ENCODE measurements at places on chromosomes 2 and 18.

DNA sequence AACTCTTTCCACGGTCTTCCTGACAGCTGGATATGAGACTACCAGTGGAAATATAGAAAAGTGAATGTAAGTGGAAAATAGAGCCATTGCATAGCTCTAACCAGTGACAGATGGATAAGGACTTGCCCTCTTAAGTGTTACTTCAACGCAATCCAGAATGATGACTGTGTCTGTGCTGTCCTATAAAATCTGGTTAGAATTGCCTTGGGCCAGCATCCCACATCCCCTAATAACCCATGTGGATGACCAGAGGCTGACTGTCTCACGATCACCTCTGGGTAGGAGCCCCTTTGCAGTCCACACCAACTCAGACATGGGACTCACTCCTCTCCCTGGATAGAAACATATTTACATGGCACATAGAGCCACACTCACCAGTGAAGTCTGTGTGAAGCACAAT is 186.6 kb downstream of the C1D start:
- DNase-seq: no peak

- no peak for DNase-seq
Observed at GRCh38 chr2:47617028-47617427, 165.9 kb upstream of the MSH6 start.

GRCh38 chr2:166067229-166067628 is 60.6 kb downstream of the SCN1A start:
- DNase-seq: no peak

GRCh38 chr18:63564561-63564960 is 22.4 kb downstream of the SERPINB12 start:
- DNase-seq: no peak

- no peak for DNase-seq
Observed at GRCh38 chr2:54416166-54416813, 39.8 kb upstream of the SPTBN1 start.

DNA sequence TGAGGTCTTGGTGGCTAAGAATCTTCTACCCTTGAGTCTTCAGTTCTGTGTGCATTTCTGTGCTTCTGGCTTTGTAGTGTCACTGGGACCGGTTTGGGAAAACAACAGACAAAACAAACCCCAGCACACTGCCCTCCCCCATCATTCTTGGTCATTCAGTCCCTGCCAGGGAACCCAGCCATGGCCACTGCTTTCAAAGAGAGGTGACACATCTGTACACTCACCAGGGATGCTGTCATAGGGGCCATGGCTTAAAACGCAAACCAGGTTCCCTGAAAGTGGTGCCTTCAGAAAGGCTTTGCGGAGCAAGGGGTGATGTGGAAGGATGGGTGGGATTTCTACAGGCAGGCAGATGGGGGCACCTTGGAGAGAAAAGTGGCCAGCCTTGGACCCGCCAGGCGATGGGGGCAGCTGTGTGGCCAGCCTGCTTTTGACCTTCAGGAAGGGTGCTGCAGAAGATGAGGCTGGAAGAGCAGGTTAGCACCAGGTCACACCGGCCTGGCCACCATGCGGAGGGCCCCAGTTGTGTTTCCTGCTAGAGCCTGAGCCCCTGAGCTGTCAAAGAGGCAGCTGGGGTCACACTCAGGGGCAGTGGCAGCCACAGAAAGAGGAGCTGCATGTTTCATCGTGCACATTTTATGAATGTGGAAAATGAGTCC is 101.3 kb downstream of the INHBB start:
- DNase-seq: no peak

- DNase-seq: peak; percentile 10
Observed at GRCh38 chr2:237662671-237663093, 35.3 kb downstream of the LRRFIP1 start.

DNA sequence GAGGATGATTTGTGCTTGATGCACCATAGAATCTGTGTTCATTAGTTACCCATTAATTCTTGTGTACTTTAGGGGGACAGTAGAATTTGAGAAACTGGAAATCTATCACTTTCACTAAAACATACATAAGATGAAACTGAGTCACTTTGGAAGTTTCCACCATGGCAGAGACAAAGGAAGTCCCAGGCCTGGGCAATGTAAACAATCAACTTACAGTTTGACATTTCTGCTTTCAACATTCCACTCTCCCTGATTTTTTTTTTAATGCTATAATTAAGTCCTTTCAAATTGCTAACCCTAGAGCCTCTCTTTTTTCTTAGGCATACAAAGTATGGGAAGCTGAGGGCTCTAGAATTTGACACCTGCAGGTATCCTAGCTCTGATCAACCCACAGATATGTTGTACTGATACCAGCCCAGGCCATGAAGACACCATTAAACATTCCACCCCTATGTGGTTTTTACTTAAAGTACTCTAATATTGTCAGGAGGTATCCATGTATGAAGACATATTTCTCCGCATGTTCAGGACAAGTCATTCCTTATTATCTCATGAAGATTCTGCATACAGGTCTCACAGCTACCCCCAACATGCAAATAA is 88.5 kb upstream of the GLS start:
- DNase-seq: no peak

- DNase-seq: no peak
Observed at GRCh38 chr18:58378411-58379379, 250.2 kb downstream of the ALPK2 start.

- no peak for DNase-seq
Observed at GRCh38 chr2:142502402-142502801, 371.6 kb upstream of the LRP1B start.

DNA sequence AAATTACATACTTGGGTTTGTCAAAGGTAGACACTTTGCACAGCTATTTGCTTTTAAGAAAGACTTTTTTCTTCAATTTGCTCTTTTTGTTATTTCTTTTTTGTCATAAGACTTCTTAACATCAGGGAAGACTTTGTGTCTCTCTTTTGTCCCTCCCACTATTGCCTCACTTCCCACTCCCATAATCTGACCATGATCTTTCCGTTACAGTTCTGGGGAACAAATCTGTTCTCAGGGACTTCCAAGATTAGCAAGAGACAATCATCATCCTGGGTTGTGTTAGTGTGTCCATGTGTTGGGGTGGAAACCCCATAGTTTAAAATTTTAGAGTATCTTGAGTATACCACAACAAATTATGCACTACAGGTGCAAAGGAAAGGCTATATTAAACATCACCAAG is 75.3 kb downstream of the REV1 start:
- no peak for DNase-seq

DNA sequence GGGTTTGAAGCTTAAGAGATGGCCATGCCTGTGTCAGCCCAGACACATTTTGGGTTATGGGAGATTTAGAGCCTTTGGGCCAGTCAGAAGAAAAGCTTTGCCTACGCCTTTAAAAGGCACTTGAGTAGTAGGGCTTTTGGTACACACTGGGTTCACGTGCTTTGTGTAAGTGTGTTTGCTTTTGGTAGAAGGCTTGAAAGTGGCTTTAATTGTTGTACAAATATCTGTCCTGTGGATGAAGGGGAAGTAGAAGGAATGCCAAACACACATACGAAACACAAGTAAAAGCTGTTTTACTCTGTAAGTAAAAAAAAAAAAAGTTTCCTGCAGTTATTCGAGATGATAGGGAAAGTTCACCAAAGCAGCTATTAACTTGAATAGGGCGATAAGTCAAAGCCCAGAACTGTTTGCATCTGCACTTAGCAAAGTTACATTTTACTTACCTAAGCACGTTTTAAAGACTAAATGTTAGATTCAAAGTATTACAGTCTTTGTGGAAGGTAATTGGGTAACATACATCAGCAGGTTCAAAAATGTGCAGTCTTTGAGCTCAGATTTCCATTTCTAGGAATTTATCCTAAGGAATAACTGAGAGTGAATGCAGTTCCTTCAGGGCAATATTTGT is 75.4 kb downstream of the STK25 start:
- DNase-seq: no peak

DNA sequence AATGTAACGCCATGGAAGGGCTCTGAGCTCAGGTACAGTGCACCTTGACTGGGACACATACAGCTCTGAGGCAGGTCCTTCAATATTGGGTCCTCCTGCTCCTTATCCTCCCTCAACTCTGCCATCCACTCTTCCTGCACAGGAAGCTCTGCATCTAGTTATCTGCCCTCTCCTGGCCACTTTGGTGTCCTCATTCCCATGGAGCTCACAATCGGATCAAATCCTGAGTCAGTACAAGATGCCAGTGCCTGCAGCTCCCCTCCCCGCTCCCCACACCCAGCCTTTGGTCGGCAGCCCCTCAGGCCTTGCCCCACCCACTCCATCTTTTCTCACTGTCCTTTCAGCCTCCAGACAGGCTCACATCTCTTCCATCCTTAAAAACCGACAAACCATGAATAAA is 58.0 kb downstream of the LRRFIP1 start:
- DNase-seq: no peak

GRCh38 chr2:230828272-230828961 is 36.3 kb upstream of the ITM2C start:
- no peak for DNase-seq

GRCh38 chr2:232238108-232238507 is 140.4 kb upstream of the ALPP start:
- no peak for DNase-seq

GRCh38 chr2:53036196-53036595 is 731.4 kb upstream of the CHAC2 start:
- no peak for DNase-seq

DNA sequence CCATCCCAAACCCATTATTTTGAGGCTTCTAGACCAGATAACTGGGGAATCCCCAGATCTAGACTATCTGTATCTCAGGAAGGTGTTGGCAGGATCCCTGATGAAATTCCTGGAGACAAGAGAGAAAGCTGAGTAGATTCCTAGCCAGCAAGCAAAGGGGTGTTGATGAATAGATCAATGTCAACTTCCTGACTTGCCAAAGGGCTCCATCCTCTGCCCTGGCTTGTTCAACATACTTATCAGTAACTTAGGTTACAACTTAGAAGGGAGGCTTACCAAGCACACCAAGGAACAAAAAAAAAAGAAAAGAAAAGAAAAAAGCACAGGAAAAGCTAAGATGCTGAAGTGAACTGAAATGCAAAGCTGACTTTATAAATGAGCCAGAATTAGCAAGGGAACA is 53.3 kb downstream of the TNS1 start:
- DNase-seq: no peak

- no peak for DNase-seq
Observed at GRCh38 chr2:217271813-217272212, 411.9 kb upstream of the TNP1 start.
